ENCODE measurements at places on chromosomes 5 and 9. TPM values are rescaled to one million over a fixed set of nuclear protein-coding genes. Genes with fewer than 3 reads are reported as not detected.
A peak's percentile ranks its signal among the peaks of the same experiment; 100 is the strongest.

DNA sequence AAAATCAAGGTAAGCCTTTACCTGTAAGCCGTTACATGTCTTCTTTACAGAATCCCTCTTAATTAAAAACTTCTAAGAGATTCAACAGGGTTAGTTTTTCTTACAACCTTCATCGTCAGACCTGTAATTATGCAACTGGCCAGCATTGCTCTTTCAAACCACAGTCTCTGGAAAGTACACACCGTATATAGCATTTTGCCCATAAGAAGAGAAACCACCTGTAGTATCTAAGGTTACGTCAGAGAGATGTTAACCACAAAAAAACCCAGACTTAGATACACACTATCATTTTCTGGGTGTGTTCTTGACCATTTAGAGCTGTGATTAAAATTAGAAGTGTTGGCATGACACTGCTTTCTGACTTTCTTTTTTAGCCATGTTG is 140.0 kb downstream of the MUSK start:
- DNase-seq = no peak

DNA sequence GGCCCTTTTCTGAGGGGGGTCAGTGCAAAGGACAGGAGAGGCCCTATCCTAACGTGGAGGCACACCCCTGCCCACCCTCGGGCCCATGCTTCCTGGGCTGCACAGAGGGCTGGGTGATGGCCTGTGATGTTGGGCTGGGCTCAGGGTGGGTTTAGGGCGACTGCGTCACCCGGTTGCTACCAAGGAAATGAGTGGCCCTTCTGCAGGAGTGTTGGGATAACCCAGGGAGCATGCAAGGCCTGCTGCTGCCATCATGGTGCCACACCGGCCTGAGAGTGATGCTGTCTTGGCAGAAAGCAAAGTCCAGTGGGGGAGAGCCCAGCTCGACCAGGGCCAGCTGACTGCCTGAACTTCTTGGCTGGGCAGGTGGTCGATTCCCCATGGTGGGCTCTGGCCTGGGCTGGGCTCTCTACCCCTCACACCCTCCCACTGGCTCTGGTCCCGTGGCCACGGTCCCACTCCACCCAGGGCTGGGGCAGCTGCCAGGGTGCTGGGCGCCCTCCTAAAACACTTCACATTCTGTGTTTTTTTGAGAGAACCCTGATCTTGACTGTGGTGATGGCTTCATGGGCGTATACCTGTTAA is 21.5 kb upstream of the MRNIP start:
- DNase-seq = peak; percentile 9

GRCh38 chr5:84260140-84260539 is 124.5 kb downstream of the EDIL3 start:
- no peak for DNase-seq

DNA sequence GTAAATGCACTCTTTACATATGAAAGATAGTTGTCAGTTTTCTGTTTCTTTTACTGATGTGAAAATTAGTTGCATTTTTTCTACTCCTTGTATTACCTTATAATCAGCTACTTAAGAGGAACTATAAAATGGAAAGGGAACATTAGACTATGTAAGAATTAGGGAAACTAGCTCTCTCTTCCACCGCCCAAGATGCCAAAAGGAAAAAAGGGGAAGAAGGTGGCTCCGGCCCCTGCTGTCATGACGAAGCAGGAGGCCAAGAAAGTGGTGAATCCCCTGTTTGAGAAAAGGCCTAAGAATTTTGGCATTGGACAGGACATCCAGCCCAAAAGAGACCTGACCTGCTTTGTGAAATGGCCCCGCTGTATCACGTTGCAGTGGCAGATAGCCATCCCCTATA is 15.2 kb upstream of the HOMER1 start:
- DNase-seq = no peak

GRCh38 chr5:173108914-173109313 is 35.4 kb upstream of the BNIP1 start:
- no peak for DNase-seq

DNA sequence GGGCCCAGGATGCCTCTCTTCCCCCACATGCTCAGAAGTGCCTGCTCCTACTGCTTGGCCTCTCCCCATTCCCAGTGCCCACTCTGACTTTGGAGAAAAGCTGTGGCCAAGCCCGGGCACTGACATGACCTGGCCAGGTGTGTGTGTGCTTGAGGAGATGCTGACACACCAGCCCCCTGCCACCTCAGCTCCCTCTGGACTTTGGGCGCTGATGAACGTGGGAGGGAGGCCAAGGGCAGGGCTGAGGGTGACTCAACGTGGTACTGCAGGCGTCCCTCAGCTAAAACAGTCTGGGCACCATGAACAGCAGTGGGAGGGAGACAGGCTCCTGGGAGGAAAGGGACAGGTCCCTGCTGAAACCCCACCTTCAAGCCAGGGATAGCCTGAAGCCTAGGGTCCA is 3.9 kb downstream of the TRIM36 start:
- no peak for DNase-seq

GRCh38 chr9:37910271-37910670 is 6.3 kb upstream of the SLC25A51 start:
- DNase-seq = no peak

- no peak for DNase-seq
Observed at GRCh38 chr5:160473681-160474080, 52.0 kb downstream of the PTTG1 start.

GRCh38 chr9:128316421-128316820 is 5.8 kb downstream of the TRUB2 start:
- no peak for DNase-seq

- no peak for DNase-seq
Observed at GRCh38 chr5:38029397-38030065, 189.7 kb upstream of the GDNF start.

The CRAT gene
- total RNA-seq = 12.4 TPM

The AJM1 gene
- total RNA-seq = 2.4 TPM

The ZCCHC10 gene
- 20.6 TPM for total RNA-seq

The CBY3 gene
- total RNA-seq = 0.76 TPM
